ENCODE measurements at places on chromosomes 2 and 18.
A peak's percentile ranks its signal among the peaks of the same experiment; 100 is the strongest.

GRCh38 chr2:79638410-79638809, 125.6 kb downstream of the CTNNA2 start:
- no peak for DNase-seq

GRCh38 chr2:75500633-75501032, 60.1 kb downstream of the EVA1A start:
- DNase-seq: no peak

DNA sequence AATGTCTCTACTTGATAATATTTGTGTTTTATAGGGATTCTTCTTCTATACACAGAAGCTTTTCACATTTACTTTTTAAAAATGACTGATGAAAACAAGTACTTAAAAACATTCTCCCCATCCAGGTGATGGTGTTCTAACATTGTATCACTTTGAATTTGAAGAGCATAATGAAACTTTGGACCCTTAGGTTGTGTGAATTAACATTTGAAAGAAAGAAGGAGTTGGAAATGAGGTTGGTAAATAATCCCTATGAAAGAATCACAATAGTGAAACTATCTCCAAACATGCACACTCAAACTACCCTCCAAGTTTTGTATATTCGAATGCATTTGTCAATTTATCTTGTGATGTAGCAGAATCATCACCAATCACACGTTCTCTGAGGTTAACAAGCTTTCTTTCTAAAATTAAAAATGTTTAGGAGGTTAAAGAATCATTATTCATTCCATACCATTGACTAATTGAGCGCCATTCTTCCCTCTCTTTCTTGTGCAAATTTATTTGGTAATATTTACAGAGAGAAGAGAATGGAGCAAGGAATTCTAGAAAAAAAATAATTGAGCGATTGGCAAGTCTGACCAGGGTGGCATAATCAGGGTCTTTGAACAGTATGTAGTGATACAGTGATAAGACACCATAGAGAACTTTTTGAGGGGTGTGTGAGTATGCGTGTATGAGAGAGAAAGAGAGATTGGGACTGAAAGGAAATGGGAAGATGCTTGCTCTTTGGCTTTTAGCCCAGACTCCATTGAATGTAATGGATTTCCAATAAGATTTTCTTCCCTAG, 260.0 kb upstream of the NRXN1 start:
- DNase-seq: no peak

GRCh38 chr2:80132281-80132680, 172.3 kb downstream of the LRRTM1 start:
- DNase-seq: no peak

GRCh38 chr18:79684787-79685186, 5.2 kb downstream of the CTDP1 start:
- no peak for DNase-seq

- no peak for DNase-seq
These were observed 139.5 kb downstream of the NOL4 start for GRCh38 chr18:34085140-34085739.

DNA sequence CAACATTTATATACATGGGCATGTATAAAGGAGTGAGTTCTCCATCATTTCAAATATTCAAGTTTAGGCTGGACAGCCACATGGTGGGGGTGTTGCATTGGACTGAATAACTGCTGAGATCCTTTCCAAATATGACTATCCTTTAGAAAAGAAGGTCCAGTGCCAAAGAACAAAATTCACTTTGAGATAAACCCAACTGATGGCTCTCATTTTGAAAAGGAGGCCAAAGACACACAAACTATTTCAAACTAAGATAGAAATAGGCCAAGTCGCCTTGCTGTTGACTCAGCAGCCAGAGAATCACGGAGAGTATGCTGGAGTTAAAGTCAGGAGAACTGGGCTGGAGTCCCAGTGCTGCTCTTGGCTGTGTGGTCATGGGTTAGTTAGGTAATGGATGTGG, 204.5 kb upstream of the LRATD1 start:
- DNase-seq: no peak

GRCh38 chr2:222722327-222722946, 51.0 kb downstream of the MOGAT1 start:
- DNase-seq: no peak

- no peak for DNase-seq
These were observed 95.1 kb upstream of the RFX8 start for GRCh38 chr2:101569886-101570520.

- no peak for DNase-seq
These were observed 128.6 kb downstream of the SPOPL start for GRCh38 chr2:138630164-138630563.

- no peak for DNase-seq
These were observed 489.3 kb upstream of the CDH2 start for GRCh38 chr18:28666216-28666615.

DNA sequence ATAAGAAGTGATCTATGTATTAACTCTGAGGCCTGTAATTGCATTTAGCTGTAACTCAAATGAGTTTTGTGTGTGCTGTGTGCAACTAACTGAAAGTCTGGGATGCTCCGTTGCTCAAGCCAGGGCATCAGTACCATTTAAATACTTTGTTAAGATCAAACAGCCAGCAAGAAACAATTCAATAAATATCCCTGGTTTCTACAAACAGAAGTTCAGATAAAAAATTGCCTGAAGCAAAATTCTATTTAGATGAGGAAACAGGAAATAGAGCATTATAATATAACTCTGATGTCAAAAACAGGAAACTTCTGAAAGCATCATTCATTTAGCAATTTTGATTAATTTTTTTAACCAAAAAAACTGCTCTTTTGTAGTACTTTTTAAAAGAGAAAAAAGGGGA, 18.9 kb upstream of the SLC38A11 start:
- DNase-seq: no peak

DNA sequence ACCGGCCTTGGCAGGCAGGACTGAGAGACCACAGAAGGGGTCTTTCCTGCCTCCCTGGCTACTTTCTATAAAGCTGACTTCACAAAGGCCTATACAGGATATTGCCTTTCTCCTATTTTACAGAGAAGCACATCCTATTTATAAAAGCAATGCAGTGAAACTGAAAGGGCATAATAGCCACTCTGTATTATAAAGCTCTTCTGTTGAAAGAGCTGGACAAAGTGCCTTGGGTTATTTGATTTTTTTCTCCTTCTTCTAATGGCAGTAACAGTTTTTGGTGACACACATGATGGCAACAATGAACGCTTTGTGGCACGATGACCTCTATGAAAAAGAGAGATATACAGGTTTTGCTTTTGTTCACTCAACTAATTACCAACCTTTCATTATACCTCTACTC, 281.1 kb downstream of the ZNF516 start:
- DNase-seq: no peak

DNA sequence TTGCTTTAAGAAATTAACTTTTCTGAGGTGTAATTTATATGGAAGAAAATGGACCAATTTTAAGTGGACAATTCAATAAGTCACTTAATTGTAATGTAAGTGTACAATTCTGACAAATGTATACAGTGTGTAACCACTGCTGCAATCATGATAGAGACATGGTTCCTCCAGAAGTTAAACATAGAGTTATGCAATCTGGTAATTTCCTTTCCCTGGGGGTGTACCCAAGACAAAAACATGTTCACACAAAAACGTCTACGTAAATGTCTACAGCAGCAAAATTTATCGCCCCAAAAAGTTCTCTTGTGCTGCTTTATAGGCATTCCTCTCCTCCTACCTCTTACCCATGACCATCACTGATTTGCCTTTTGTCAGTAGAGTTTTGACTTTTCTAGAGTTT, 141.5 kb downstream of the AQP4 start:
- no peak for DNase-seq

DNA sequence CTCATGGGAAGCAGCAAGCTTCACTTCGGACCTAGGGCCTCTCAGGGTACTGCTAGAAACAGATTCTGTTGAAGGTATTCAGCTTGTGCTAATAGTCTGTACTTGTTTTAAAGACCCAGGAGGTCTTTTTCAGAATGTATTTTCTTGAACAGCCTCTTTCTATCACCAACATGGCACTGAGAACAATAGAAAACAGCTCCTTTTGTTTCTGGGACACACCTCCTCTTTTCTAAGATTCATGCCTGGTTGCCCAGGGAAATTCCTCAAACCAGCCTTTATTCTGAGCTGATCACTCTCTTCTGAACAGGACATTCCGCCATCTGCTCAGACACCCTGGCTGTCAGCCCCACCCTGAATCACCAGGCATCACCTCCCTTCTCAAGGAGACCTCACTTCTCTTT, 389.6 kb downstream of the TGIF1 start:
- no peak for DNase-seq

- DNase-seq: no peak
These were observed 6.6 kb downstream of the SIX2 start for GRCh38 chr2:45002686-45003085.

GRCh38 chr2:184541591-184541990, 56.7 kb upstream of the ZNF804A start:
- no peak for DNase-seq

- DNase-seq: no peak
These were observed 404.3 kb downstream of the PID1 start for GRCh38 chr2:228866781-228867180.

DNA sequence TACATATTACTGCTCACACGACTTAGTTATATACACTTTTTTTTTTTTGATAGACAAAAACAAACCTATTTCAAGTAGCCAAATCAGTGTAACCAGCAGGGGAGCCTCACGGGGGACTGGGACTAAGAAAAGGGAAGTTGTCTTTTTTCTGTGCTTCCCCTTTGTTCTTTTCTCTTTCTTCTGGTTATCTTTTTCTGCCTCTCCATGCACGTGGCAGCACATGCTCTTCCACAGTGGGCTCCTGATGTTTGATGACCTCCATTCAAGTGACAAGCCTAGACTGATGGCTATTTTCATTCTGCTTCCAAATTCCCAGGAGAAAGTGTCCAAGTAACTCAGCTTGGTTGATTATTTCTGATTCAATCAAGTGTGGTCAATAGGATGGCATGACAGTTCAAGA, 98.2 kb upstream of the STK39 start:
- no peak for DNase-seq

DNA sequence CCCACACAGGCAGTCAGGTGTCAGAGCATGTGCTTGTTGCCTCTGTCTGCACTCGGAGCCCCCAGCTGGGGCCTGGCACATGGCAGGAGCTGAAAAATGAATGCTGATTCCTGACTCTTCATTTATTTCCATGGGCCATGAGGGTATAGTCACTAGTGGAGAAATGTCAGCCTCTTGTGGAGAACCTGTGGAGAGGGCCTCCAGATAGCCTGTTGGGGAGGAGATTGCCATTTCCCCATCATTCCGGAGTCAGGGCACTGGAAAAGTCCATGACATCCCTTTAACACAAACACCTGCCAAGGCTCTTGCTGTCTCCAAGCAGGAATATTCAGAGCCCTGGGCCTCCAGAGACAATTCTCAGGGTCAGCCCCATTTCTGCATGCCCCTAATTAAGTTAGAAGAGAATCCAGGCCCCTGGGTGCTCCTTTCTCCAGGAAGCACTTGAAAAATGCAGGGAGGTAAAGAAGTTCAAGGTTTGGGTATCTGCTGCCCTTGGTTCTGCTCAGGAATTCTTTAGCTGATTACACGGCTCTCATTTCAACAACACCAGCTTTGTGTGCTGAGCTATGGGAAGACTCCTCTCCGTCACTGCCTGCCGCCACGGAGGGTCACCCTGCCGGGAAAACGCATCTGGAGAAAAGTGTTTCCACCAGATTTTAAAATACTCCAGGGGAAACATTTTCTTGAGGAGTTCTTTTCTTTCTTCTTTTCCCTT, 311.3 kb downstream of the MYCN start:
- no peak for DNase-seq

GRCh38 chr2:216842636-216843035, 17.2 kb downstream of the TNP1 start:
- DNase-seq: no peak

- no peak for DNase-seq
These were observed 42.7 kb upstream of the ZFP36L2 start for GRCh38 chr2:43269074-43269572.

- DNase-seq: no peak
These were observed 27.5 kb downstream of the SMCHD1 start for GRCh38 chr18:2683055-2683454.

GRCh38 chr2:239222706-239223309, 178.0 kb downstream of the HDAC4 start:
- DNase-seq: no peak

DNA sequence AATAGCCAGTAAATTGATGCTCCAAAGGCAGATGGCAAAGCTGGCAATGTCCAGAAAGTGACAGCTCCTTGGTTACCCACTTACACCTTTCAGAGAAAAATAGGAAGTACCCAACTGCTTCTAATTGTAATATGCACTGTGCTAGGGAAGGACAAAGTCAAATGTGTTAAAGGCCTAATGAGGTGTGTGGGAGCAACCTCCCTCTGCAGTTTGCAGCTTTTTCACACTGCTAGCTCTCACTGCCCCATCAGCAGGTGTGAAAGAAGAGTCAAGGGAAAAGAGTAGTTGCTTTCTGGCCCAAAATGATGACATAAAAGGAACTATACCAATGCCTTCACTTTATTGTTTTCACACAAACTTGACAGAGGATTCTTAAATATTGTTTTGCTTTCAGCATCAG, 284.1 kb upstream of the SETBP1 start:
- no peak for DNase-seq

DNA sequence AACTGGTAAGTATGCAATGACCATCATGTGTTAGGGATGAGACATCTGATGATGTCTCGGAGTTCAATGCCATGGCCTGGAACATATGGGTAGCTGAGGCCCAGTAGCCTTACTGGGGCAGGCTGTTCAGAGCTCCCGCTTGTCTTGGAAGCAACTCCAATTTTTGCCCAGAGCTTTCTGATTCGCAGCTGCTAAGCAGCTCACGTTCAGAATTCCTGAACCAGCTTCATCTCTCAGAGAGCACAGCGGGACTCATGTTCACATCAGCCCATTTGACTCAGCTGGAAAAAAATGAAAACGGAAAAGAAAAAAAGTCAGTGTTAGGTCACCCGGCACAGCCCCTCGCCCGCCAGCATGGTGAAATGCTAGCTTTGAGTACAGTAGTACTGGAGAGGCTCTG, 16.8 kb upstream of the LRATD1 start:
- no peak for DNase-seq

- DNase-seq: peak; percentile 71
These were observed 4.6 kb downstream of the INHA start for GRCh38 chr2:219576505-219577388.

DNA sequence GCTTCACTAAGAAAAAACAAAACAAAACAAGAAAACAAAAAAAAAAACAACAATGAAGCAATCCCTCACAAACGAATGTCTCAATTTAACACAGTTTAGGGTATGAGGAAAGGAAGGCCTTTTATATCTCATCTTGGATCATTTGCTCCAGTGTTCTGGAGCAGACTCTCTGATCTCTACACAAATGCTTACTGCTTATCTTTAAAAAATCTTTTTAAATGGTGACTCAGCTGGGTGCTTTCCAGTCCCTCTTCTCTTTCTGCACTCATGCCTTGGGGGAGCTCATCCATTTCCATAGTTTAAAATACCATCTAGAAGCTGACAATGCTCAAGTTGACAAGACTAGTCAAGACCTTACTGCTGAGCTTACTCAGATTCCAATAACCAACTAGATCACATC, 56.2 kb downstream of the ETAA1 start:
- no peak for DNase-seq

GRCh38 chr2:42332575-42332974, 28.4 kb downstream of the COX7A2L start:
- DNase-seq: no peak

GRCh38 chr2:188894979-188895378, 79.2 kb upstream of the COL3A1 start:
- no peak for DNase-seq
